ENCODE measurements at places on chromosomes 6 and 20.

DNA sequence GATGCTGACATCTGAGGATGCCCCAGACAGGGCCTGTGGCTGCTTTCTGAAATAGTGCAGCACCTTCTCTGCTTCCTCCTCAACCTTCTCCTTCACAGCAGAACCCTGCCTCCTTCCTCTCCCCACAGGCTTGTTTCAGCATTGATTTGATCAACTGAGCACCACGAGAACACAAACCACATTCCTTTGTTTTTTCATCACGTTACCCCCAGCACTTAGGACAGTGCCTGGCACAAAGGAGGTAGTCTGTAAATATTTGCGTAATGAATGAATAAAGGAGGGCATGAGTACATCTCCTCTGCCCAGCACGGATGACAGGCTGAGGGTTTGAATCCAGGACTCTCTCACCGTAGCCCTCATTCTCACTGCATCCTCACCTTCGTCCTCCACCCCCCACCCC lies 21.3 kb upstream of the WFDC2 start:
- DNase-seq: no peak

GRCh38 chr6:55260181-55260580 lies 67.1 kb upstream of the GFRAL start:
- no peak for DNase-seq

DNA sequence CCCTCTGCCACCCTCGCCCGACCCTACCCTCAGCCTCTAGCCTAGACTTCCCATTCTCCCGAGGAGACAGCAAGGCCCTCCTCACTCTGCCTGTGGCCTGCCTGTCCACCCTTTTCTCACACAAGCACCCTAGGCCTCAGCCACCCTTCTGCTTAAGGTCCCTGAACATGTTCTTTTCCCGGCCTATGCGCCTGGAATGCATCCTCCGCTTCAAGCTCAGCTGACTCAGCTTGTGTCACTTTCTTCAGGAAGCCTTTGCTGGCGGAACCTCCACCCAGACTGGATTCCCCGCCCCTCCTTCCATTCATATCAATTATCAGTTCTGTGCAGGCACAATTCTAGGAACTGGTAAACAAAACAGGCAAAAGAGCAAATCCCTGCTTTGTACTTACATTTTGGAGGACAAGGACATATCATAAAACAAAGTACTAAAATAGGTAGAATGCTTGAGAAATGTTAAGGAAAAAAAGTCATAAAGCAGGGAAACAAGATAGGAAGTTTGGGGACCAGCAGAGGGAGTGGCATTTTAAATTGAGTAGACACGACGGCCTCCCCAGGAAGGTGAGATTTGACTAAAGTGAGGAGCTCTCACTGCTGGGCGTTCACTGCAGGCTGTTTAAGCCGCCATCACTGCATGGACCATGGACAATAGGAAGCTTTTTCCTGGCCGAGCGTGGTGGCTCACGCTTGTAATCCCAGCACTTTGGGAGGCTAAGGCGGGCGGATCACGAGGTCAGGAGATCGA lies 17.9 kb upstream of the SNHG17 start:
- DNase-seq: no peak

DNA sequence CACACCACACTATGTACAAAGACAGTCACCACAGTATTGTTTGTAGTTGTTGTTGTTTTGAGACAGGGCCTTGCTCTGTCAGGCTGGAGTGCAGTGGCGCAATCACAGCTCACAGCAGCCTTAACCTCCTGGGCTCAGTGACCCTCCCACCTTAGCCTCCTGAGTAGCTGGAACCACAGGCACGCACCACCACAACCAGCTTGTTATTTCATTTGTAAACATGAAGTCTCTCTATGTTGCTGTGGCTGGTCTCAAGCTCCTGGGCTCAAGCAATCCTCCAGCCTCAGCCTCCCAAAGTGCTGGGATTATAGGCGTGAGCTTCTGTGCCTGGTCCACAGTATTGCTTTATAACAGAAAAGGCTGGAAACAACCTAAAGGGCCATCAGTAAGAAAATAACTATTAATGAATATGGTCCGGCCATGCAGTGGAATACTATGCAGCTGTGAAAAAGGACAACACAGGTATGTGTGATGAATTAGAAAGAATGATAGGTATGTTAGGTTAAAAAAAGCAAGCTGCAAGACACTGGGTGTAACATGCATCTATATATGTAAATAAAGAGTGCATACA lies 30.0 kb upstream of the PTGIS start:
- DNase-seq: no peak

DNA sequence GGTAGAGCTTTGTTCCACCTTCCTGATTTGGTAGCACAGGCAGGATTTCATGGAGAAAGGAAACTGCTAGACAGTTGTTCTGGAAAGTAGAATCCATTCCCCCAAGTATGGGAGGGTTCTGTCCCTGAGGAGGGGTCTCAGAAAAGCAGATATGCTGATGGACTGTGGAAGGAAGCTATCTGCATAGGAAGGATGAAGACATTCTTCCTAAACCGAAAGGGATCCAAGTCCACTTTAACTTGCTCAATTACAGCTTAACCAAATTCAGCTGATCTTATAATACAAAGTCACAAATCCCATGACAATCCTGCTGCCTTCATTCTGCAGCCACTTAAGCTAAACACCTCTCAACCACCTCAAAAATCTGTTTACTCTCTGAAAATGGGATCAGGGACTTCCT lies 2.6 kb downstream of the MAN1A1 start:
- no peak for DNase-seq

DNA sequence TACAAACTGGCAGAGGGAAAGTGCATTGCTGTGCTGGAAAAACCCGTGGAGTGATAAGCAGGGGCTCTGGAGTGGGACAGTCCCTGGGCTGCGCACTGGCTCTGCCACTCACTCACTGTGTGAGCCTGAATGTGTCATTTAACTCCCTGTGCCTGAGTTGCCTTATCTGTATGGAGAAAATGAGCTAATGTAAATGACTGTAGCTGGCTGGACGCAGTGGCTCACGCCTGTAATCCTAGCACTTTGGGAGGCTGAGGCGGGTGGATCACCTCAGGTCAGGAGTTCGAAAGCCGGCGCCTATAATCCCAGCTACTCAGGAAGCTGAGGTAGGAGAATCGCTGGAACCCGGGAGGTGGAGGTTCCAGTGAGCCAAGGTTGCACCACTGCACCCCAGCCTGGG lies 18.4 kb upstream of the RPN2 start:
- no peak for DNase-seq

DNA sequence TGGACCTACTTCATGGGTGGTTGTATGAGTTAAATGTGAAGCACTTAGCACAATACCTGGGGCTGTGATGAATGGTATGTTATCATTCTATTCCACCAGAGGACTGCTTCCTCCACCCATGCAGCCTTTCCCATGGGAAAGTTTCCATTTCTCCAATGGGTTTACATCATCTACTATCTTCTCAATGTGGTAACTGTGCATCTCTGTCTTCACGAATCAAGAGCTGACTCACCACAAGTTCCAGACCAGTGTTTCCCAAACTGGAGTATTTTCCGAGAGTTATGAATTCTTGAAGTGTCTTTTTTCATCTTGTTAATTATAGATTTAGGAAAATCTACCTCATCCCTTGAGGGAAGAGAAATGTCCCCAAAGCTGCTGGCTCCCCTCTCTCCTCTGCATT lies 182.8 kb downstream of the UNC5CL start:
- no peak for DNase-seq

GRCh38 chr6:20846602-20847028 lies 312.4 kb downstream of the CDKAL1 start:
- DNase-seq: no peak

- DNase-seq: no peak
Observed at GRCh38 chr20:4193069-4193452, 177.7 kb upstream of the RNF24 start.

GRCh38 chr20:38497246-38497935 lies 24.7 kb downstream of the RALGAPB start:
- DNase-seq: no peak

- no peak for DNase-seq
Observed at GRCh38 chr6:110475066-110475653, 1.3 kb downstream of the SLC22A16 start.

GRCh38 chr6:16850681-16851026 lies 89.4 kb upstream of the ATXN1 start:
- no peak for DNase-seq

- no peak for DNase-seq
Observed at GRCh38 chr20:21269772-21270171, 33.4 kb upstream of the XRN2 start.

DNA sequence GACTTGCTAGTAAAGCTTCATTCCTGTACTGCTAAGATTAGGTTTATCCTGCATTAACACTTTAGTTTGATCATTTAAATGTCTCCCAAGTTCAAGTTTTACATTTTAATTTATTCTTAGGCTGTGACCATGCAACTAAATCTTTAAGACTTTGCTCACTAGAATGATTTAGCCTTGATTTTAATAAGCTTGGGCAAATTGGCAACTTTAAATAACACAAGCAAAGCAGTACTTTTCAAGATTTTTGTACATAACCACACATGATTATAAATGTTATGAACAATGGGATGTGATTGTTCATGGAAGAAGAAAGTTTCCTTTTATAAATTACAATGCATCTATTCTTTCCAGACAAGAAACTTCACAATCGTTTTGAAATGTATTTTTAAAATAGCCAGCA lies 948.0 kb upstream of the EPHA7 start:
- no peak for DNase-seq

GRCh38 chr20:38260025-38260377 lies 534 bp downstream of the KIAA1755 start:
- DNase-seq: no peak

- DNase-seq: no peak
Observed at GRCh38 chr6:34059136-34059731, 86.7 kb downstream of the GRM4 start.

GRCh38 chr20:45325371-45325770 lies 17.3 kb upstream of the MATN4 start:
- DNase-seq: no peak

DNA sequence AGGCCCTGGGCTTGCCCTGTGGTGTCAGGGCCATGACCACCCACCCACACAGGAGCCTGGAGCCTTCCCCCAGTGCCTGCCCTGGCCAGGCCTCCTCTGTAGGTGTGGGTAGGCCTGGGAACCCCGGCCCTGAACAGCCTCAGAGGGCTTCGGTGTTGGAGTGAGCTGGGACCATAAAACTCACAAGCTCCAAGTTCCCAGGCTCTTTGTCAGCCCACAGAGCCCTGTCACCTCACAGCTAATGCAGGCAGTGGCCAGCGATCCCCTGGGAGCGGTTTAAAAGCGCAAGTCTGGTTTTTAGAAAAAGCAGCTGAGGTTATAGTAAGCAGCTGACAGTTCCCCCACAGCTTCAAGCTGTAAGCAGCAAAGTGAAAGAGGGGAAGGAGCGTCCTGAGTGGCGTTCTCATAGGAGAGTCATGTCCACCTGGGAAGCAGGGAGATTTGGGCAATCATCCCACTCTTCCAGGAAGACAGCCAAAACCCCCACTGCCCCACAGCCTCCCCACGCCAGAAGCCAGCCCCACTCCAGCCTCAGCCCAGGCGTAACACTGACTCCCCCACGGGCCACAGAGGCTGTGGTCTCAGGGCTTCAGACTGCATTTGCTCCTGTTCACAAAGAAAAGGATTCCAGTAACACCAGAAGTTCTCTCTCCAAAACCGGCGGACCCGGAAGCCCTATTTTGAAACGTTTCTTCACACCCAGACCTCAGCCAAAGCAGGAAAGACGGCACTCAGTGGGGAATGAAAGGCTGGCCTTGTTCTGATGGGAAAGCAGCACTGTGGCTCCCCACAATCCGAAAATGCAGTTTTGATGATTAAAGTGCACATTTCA lies 34.3 kb upstream of the FOXC1 start:
- no peak for DNase-seq

GRCh38 chr20:56676001-56676400 lies 46.9 kb downstream of the TFAP2C start:
- DNase-seq: no peak

DNA sequence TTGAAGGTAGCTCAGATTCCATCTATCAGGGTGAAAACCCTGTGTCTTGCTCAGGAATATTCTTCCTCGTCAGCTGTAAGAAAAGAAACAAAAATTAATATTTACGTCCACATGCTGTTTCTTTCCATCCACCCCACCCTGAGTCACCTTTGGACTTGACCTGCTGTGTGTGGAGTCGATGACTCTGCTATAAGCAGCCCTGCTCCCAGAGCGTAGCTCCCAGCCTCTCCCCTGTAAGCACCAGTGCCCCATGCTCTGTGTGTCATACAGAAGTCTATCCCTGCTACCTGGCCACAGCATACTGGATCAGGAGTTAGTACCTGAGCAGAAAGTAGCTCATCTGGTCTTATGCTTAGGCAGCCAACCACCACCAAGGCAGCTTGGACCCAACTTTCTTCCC lies 223.6 kb downstream of the SOD2 start:
- no peak for DNase-seq

GRCh38 chr6:159572439-159573110 lies 120.5 kb downstream of the SOD2 start:
- no peak for DNase-seq

DNA sequence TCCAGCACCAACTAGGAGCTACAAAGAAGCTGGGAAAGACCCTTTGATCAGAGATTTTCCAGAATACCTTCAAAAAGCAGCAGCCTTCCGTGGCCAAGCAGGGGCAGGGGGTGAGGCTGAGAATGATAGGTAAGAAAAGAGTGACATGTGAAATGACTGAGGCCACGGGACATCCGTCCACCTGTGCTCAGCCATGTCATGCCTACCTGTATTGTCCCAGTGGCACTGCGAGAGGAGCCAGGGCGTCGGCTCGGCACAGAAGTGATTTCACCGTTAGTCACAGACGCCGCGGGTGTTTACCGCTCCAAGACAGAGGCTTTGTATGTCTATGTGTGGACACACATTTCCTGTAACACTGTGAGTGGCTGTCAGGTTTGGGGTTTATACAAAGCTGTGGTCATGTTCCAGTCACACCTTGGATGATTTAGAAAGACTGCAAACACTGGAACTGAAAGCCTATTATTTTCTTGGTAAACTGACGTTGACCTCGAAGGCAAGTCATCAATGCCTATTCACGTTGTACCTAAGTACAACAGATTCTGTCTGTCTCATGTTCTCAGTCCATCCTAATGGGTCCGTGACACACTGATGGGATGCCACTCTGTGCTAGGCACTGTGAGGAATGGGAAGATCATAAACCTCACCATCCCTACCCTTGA lies 32.1 kb upstream of the JAG1 start:
- no peak for DNase-seq

DNA sequence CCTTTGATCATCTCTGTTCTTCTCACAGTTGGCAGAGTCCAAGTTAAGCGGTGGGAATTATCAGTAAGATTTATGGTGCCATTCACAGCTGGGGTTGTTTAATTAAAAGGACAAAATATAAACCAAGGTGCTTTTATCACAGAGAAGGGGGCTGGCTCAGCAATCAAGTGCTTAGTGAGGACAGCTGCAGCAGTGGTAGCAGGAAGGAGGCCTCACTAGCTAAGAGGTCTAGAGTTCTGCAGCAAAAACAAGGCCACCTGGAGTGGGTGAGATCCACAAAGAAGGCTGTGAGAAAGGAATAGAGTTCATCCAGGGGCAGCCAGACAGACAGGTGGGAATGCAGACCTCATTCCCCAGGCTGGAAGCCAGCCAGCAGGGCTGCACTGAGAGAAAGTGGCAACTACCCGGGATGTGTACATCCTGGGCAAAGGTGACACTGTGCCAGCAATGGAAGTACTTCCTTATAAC lies 37.1 kb downstream of the PIGU start:
- no peak for DNase-seq

GRCh38 chr20:61661025-61661424 lies 404.7 kb downstream of the TAF4 start:
- DNase-seq: no peak

GRCh38 chr6:131027326-131027725 lies 35.7 kb downstream of the EPB41L2 start:
- no peak for DNase-seq

Data from stimulated activated CD8-positive, alpha-beta memory T cell treated with anti-CD3 and anti-CD28 coated beads, Interleukin-12 subunit alpha, Interleukin-12 subunit beta, amount 100 ng/mL, for 4 hours (primary cell).